ENCODE measurements at places on chromosomes 2 and 18.

- DNase-seq, result no peak
Observed at GRCh38 chr2:134976074-134976702, 57.6 kb downstream of the CCNT2 start.

GRCh38 chr2:28082131-28082530, 191.6 kb downstream of the BABAM2 start:
- DNase-seq, result no peak

- DNase-seq, result no peak
Observed at GRCh38 chr2:191922736-191923651, 76.1 kb upstream of the CAVIN2 start.

DNA sequence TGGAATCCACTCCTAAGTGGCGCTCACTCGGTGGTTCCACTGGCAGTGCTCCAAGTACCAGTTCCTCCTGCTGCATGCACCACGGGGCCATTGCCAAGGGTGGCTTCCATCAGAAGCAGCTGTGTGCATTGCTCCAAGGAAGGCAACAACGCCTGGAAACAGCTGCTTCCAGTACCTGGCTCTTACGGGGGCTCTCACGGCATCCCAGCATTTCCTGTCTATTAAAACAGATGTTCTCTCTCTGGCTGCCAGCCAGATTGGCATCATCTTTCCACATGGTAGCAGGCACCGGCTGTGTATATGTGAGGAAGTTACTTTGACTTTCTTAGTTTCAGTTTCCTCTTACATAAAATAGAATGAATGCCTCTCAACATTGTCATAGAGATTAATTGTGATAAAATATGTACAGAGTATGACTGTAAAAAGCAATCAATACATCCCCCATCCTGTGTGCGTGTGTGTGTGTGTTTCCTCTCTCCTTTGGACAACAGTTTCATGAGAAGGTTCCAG, 84.9 kb downstream of the CMPK2 start:
- DNase-seq, result no peak

GRCh38 chr2:20998972-20999905, 44.6 kb downstream of the APOB start:
- DNase-seq, result no peak

- no peak for DNase-seq
Observed at GRCh38 chr18:35019933-35020332, 21.3 kb upstream of the MAPRE2 start.

All from islet precursor cell (in vitro differentiated cells).